Hindlimb muscle (tissue), 1 donor: ENCODE measurements at places on chromosomes 5 and 9.
A peak's percentile ranks its signal among the peaks of the same experiment; 100 is the strongest.

DNA sequence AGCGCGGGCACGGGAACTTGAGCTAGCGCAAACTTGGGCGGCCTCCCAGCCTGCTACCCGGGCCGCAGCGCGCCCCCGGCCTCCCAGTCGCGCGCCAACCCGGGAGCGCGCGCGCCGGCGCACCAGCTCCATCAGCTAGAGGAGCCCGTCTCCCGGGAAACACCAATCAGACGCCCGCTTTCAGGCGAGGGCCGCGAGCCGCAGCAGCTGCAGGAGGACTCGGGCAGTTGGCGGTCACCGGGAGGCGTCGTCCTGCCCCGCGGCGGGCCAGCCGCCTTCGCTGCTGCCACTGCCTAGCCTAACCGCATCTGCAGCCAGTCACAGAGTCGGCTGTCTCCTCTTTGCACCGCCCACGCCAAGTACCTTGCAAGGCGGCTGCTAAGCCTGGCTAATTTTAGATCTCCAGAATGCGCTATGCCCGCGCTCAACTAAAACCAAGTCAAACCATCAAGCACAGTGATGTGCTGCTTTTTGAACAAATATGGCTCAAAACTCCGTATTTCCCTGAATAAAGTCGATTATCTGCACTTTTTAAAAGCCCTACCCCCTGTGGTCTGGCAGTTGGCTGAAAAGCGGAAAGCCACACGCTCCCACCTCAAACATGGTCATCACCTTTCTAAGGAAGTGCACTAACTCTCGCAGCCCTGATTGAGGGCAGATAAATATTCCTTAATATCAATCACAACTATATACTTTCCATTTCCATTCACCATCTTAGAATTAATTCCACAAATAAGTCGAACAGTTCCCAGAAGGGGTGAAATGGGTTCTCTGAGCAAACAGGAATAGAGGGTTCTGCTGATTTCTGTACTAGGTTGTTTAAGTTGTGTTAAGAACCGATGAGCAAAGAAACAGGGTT, 221.8 kb downstream of the MEF2C start:
- peak; percentile 75 for DNase-seq

DNA sequence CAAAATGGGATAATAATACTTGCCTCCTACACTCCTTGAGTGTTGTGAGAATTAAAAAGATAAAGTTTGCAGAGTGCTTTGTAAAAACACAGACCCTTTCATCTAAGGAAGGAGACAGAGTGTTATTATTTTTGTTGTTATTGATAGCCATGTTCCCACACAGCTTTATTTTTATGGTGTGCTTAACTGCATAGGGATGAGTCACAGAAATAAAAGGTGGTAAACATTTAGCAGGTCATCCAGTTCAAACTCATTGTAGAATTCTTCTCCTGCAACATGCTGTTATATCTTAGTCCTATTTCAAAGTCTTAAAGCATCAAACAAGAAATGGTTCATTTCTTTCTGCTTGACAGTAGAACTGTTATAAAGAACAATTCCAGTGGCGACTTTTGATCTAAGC, 367.5 kb upstream of the ACTBL2 start:
- DNase-seq, result no peak

DNA sequence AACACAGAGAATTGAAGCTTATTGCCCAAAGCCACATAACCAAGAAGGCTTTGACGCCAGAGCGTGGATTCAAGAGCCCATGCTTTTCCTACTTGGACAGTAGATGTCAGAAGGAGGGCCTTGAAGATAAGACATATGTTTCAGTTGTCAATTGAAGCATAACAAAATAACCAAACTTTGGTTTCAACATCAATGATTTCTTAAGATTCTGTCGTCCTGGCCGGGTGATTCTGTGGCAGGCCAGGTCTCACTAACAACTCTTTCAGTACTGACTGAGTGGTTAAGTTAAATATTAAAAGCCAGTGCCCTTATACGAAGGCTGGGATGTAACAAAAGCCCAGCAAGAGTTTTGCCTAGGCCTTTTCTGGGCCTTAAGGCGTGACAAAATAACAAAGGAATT, 94.0 kb downstream of the RCL1 start:
- DNase-seq, result no peak

DNA sequence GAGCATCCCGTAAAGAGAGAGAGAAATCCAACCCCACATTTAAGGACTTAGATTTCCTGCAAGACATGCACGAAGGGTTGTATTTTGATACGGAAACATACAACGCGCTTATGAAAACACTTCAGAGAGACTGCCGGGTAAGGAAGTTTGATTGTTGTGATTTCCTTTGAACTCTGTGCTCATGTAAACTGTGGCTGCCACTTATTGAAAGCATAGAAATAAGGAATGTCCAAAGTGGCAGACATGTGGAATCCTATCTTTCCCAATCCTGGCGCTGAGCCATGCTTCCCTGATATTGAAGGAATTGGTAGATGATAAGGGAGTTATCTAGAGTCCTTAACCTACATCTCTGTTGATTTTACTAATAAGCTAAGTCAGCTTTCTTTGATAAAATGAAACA, 119.4 kb downstream of the PRKACG start:
- no peak for DNase-seq
